ENCODE measurements at places on chromosomes 1 and 21. TPM values are rescaled to one million over a fixed set of nuclear protein-coding genes. Genes with fewer than 3 reads are reported as not detected.

The NUF2 gene
- 52.2 TPM for total RNA-seq

The MTARC1 gene
- total RNA-seq = not detected

GRCh38 chr1:2969011-2969844 lies 52.0 kb upstream of the ACTRT2 start:
- H3K4me3 ChIP-seq = no peak overlapping the region
- H3K36me3 ChIP-seq = no peaks in the 10 kb centered on the region
- no peak for DNase-seq

DNA sequence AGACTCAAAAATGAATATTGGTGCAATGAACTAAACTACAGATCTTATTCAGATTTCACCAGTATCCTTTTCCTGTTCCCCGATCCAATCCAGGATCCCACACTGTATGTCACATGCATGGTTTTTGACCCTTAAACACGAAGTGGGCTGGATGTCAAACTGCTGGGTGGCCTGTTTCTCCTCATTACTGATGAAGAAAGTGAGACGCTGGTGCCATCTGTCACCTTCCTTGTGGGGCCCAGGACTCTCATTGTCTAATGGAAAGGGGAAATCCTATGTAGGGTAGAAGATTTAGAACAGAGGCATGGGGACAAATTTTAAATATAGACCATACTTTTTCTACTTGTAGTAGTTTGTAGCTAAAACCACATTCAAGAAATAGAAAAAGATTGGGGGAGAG lies 56.2 kb downstream of the DISC1 start:
- no peak overlapping the region for H3K4me3 ChIP-seq
- no peak overlapping the region for H3K27ac ChIP-seq
- no peak for DNase-seq
- H3K36me3 ChIP-seq = peaks cover 8% of the 10 kb centered on the region
- H3K4me1 ChIP-seq = peaks cover 4% of the 10 kb centered on the region
- no peaks in the 10 kb centered on the region for H3K27me3 ChIP-seq

The IVNS1ABP gene
- total RNA-seq = 744 TPM

DNA sequence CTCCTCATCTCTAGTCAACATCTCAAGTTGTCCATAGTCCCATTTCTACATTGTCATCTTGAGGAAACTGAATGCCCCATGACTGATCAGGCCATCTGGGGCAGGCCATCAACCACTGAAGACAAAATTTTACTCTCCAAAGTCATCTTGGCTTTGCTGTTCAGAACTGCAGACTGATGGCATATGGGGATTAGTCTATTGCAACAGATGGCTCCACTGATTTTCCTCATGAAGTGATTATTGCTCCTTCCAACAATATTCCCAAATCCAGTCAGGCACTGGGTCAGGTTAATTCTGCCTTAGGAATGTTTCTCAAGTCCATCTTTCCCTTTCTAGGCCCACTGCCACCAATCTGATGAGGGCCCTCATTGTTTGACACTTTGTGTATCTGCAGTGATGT lies 101.7 kb downstream of the ESRRG start:
- H3K27me3 ChIP-seq = no peaks in the 10 kb centered on the region
- H3K36me3 ChIP-seq = no peaks in the 10 kb centered on the region
- no peak overlapping the region for H3K27ac ChIP-seq
- no peaks in the 10 kb centered on the region for H3K4me1 ChIP-seq

DNA sequence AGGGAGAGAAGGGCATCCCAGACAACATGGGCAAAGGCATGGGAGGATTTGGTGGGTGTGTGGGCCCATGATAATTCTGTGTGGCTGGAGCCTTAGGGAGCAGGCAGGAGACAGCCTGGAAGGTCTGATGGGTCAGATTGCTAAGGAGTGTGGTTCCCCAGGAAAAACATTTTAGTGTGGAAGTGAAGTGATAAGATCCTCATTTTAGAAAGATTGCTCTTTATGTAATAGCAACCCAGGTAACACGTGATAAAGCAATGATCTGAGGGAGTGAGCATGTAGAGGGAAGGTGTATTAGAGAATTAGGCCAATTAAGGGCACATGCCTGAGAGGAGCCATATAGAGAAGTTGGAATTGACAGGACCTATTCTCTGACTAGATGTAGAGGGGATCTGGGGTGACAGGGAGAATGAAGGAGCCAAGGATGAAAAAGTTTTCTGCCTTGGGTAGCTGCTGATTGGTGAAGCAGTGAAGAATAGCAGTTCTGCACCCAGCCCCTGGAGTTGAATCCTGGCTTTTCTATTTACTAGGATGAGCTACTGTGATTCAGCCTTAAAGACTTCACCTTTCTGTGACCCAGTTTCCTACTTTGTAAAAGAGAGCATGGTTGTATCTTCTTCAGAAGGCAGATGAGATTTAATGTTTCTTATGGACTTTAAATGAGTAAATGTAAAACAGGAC lies 18.7 kb upstream of the SLAMF6 start:
- H3K27ac ChIP-seq = peak overlapping the region; percentile 98
- no peak for DNase-seq
- H3K27me3 ChIP-seq = no peaks in the 10 kb centered on the region
- no peak overlapping the region for H3K4me3 ChIP-seq

The OR2L3 gene
- not detected for total RNA-seq

DNA sequence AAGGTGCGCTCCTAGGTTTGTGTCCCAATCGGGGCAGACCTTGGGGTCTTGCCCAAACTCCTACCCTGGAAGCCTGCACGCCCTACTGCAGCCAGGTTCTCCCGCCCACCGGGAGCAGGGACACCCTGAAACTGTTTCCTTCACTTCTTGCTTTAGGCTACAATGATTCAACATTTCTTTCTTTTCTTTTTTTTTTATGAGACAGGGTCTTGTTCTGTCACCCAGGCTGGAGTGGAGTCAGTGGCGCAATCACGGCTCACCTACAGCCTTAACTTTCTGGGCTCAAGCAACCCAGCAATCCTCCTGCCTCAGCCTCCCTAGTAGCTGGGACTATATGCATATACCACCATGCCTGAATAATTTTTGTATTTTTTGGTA lies 75.8 kb downstream of the ITPKB start:
- no peak for DNase-seq
- peak overlapping the region; percentile 68 for H3K4me3 ChIP-seq
- H3K4me1 ChIP-seq = peaks cover 84% of the 10 kb centered on the region
- peak overlapping the region; percentile 95 for H3K27ac ChIP-seq
- no peaks in the 10 kb centered on the region for H3K36me3 ChIP-seq

The MTF2 gene
- total RNA-seq = 45.1 TPM

DNA sequence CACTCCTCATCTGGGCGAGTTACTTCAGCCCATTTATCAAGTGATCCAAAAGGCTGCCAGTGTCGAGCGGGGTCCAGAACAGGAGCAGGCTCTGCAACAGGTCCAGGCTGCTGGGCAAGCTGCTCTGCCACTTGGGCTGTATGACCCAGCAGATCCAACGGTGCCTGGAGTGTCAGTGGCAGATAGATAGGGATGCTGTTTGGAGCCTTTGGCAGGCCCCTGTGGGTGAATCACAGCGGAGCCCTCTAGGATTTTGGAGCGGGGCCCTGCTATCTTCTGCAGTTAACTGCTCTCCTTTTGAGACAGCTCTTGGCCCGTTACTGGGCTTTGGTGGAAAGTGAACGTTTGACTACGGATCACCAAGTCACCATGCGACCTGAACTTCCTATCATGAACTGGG lies 7.5 kb downstream of the MMEL1 start:
- no peak overlapping the region for H3K4me3 ChIP-seq
- peaks cover under 1% of the 10 kb centered on the region for H3K36me3 ChIP-seq
- peaks cover 24% of the 10 kb centered on the region for H3K27me3 ChIP-seq
- H3K4me1 ChIP-seq = peaks cover 1% of the 10 kb centered on the region
- no peak overlapping the region for H3K27ac ChIP-seq

DNA sequence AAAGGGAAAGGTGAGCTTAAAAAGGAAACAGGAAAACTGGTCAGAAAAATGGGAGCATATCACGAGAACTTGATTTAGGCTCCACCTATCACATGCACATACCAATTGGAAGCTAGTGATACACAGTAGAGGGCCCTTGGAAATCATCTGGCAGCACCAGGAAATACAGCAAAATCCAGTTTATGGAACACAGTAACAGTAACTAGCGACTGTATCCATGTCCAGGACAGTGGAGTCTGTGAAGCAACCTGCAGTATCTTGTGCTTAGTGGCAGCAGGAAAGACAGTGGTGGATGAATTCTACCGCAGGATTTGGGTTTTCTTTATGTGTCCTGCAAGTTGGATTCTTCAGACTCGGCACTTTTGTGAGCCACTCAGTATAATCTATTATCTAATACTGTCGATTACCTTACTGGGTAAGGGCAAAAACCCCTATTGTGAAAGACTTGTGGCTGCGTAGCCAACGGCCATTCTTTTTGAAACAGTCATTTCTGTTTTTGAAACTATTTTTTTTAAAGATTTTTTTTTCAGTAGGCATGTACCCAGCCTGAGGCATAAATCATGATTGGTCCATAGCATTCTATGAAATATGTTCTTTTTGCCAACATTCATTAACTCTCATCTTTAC lies 1.6 kb upstream of the KDM4A start:
- H3K36me3 ChIP-seq = peaks cover 5% of the 10 kb centered on the region
- peaks cover 3% of the 10 kb centered on the region for H3K27me3 ChIP-seq
- DNase-seq = no peak
- peak overlapping the region; percentile 92 for H3K4me3 ChIP-seq
- peaks cover 30% of the 10 kb centered on the region for H3K4me1 ChIP-seq

GRCh38 chr21:16307256-16307655 lies 577.5 kb downstream of the USP25 start:
- H3K27me3 ChIP-seq = no peaks in the 10 kb centered on the region
- no peaks in the 10 kb centered on the region for H3K36me3 ChIP-seq
- no peaks in the 10 kb centered on the region for H3K4me1 ChIP-seq
- no peak overlapping the region for H3K27ac ChIP-seq
- H3K4me3 ChIP-seq = no peak overlapping the region

The SMPDL3B gene
- 0.95 TPM for total RNA-seq

GRCh38 chr1:172460177-172460576 lies 16.3 kb upstream of the PIGC start:
- no peaks in the 10 kb centered on the region for H3K36me3 ChIP-seq
- H3K27me3 ChIP-seq = peaks cover 9% of the 10 kb centered on the region
- no peak overlapping the region for H3K27ac ChIP-seq
- no peak for DNase-seq

DNA sequence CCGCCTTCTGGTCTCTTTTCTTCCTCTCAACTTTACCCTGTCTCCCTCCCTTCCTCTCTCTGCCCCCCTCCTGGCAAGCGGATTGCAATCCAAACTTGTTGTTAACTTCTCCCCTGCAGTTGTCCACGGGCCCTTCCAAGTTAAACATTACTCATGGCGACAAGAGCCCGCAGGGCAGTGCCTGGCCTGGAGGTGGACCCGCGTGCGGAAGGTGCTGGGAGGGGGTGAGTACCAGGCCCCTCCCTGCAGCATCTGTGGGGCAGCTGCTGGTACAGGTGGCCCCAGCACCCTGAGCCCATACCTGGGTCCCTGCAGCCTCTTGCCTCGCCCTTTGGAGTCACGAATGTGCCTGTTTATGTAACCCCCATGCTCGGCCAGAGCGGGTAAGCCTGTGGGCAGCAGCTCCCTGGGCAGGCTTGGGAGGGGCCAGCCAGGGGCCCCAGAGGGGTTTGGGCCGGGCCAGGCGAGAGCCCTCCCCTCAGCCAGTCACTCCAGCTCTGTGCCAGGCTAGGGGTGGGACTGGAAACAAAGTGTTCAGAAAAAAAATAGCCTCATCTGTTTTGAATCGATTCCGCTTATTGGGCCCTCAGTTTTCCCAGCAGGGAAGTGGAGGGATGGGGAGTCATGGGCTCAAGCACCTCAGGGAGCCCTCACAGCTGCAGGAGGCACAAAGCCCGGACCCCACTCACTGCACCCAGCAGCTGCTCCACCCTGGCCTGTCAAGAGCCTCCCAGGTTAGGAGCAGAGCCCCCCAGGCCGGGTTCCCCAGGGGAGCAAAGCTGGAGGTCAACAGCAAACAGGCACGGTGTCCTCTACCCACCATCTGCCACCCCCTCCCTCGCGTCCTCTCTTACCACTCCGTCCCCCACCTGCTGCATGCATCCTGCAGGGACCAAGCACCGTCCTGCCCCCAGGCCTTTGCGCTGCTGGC lies 14.0 kb upstream of the FAAP20 start:
- no peaks in the 10 kb centered on the region for H3K36me3 ChIP-seq
- no peak overlapping the region for H3K27ac ChIP-seq
- no peak overlapping the region for H3K4me3 ChIP-seq
- no peak for DNase-seq
- no peaks in the 10 kb centered on the region for H3K4me1 ChIP-seq
- H3K27me3 ChIP-seq = no peaks in the 10 kb centered on the region

GRCh38 chr1:81314513-81315233 lies 486.1 kb upstream of the ADGRL2 start:
- H3K36me3 ChIP-seq = no peaks in the 10 kb centered on the region
- no peak overlapping the region for H3K27ac ChIP-seq
- no peak overlapping the region for H3K4me3 ChIP-seq
- H3K27me3 ChIP-seq = no peaks in the 10 kb centered on the region
- H3K4me1 ChIP-seq = no peaks in the 10 kb centered on the region
- DNase-seq = no peak

DNA sequence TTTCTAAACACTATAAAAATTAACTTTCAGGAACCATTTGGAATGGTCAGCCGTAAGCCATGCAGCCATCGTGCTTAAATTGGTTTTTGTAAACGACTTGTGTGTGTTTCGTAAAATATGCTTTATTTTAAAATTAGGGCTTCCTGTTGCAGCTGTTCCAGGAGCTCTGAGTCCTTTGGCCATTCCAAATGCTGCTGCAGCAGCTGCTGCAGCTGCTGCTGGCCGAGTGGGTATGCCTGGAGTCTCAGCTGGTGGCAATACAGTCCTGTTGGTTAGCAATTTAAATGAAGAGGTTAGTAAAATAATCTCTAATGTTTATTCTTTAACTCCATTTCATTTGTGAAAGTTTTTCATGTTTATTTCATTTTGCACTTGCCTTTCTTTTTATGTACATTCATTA lies 83.1 kb downstream of the PTBP2 start:
- H3K4me1 ChIP-seq = peaks cover 4% of the 10 kb centered on the region
- H3K36me3 ChIP-seq = peaks cover 24% of the 10 kb centered on the region
- no peaks in the 10 kb centered on the region for H3K27me3 ChIP-seq
- DNase-seq = no peak
- H3K27ac ChIP-seq = no peak overlapping the region

- H3K27ac ChIP-seq = no peak overlapping the region
- H3K4me3 ChIP-seq = no peak overlapping the region
- no peak for DNase-seq
- H3K27me3 ChIP-seq = peaks cover 2% of the 10 kb centered on the region
- H3K36me3 ChIP-seq = no peaks in the 10 kb centered on the region
These were observed 23.4 kb downstream of the POFUT2 start for GRCh38 chr21:45264146-45264911.
